ENCODE measurements at places on chromosomes 7 and 10.

DNA sequence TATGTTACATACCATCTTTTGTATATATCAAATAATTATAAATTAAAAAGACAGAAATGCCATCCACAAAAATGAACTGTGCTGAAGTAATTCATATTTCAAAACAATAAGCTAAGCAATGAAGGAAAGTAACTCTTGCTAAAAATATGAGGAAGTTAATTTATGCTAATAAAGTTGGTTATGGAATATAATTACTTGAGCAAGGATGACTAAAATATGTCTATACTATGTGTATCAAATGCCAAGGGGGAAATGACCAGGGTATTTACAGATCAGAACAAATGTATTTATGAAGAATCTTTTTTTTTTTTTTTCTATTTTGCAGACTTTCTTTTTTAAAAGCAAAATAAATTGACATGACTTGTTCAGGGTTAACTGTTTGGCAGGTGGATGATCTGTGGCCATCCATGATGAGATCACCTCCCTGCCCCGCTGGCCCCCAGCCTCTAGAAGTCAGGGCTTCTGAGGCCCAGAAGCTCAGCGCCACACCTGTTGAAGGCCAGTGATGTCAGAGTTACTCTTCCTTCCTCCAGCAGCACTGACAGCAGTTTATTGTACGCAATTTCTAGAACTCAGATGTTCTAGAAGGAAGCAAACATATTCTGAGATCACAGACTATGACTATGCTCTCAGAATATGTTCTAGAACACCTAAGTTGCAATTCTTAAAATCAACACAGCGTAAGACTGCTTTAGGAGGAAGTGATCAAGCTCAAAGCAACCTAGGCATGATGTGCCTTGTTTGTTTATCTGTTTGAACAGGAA is 196.1 kb upstream of the KLF14 start:
- DNase-seq, result no peak

DNA sequence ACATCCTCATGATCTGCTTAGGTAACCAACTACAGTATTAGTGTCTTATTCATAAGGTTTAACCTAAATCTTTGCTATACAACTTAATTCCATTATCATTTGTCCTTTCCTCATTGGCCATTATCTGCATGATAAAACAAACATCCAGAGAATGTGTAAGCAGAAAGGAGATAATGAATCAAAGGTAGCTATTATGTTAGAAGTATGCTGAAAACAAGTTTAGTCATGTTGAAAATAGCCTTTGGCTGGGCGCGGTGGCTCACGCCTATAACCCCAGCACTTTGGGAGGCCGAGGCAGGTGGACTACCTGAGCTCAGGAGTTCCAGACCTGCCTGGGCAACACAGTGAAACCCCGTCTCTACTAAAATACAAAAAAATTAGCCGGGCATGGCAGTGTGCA is 78.2 kb downstream of the NT5C2 start:
- no peak for DNase-seq

- no peak for DNase-seq
Observed at GRCh38 chr7:5234852-5235831, 45.1 kb downstream of the WIPI2 start.

DNA sequence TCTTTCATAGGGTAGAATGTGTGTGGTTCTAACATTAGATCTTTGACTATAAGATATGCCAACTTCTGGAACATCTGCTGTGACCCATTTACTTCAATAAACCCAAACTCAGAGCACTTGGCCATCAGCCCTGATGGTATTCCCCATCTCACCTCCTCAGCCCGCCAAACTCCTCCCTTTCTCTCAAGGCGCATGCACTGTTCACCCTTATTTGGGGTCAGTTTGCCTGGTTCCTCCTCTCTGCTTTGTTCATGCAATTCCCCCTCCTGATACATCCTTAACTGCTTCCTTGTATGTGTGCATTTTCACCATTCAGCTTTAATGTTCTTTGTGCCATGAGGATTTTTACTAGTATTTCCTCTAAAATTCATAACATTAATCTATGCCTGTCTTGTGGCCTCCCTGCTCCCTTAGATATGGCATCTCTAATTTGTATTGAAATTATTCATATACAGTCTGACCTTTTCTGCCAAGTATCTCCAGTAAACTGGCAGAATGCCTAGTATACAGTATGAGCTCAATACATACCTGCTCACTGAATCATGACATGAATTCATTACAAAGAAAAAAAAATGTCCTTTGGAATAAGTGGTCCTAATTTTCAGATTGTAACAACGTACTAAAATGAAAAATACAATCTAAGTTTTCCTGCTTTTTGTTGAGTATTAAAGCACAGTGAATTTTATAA is 336.8 kb upstream of the IGFBP3 start:
- peak; percentile 71 for DNase-seq

DNA sequence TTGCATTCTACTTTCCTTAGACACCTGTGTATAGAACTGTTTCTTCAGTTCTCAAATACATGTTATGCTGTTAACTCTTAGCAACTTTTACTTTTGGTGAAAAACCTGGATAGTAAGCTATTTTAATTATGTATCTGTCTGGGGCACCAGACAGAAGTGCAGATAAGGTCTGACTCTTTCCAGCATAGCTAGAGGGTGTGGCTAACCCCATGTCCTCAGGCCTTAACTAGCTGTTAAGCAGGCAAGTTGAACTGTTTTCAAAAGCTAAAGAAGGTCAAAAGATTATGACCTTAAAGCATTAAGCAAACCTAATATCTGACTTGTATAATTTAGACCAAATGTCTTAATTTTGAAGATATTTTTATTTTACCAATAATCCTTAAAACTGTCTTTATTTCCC is 45.1 kb upstream of the INHBA start:
- no peak for DNase-seq

GRCh38 chr7:147869456-147869855 is 721.1 kb upstream of the C7orf33 start:
- no peak for DNase-seq

DNA sequence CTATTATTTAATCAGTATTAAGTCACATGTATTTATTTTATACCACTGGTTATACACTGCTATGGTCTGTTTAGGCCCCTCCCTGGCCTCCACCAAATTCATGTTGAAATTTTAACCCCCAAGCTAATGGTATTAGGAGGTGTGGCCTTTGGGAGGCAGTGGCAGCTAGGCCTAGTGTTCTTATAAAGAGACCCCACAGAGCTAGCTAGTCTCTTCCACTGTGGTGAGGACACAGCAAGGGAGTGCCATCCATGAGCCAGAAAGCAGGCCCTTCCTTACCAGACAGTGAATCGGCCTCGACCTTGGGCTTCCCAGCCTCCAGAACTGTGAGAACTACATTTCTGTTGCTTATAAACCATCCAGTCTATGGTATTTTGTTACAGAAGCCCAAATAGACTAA is 28.7 kb downstream of the RBM48 start:
- DNase-seq, result no peak

GRCh38 chr10:97689559-97690020 is 2.5 kb upstream of the AVPI1 start:
- DNase-seq, result peak; percentile 93

DNA sequence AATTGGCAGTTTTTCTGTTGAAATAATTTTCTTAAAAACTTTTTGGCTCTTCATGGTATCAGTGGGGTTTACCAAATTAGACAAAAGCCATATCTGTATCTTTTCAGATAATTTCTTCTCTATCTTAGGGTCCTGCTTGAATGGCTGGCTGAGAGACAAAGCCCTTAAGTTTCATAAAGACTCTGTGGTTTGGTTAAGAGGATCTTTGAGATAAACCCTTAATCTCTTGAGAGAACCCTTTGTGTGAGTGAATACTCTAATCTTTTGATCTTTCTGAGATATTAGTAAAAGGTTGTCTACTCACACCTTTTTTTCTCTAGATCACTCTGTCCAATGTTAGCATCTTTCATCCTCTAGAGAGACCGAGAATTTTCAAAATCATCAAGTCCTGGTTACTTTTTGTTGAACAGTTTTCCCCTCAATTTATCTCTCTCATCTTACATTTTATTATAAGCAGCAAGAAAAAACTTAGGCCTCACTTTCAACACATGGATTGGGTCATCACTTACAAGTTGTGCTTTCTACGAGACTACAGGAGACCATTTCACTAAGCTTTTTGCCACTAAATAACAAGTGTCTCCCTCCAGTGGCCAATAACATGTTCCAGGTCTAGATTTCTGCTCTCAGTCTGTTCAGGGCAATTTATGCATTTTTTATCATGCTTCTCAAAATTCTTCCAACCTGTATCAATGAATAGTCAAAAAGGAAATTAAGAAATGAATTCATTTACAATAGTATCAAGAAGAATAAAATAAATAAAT is 28.4 kb downstream of the DNAJC9 start:
- DNase-seq, result no peak

DNA sequence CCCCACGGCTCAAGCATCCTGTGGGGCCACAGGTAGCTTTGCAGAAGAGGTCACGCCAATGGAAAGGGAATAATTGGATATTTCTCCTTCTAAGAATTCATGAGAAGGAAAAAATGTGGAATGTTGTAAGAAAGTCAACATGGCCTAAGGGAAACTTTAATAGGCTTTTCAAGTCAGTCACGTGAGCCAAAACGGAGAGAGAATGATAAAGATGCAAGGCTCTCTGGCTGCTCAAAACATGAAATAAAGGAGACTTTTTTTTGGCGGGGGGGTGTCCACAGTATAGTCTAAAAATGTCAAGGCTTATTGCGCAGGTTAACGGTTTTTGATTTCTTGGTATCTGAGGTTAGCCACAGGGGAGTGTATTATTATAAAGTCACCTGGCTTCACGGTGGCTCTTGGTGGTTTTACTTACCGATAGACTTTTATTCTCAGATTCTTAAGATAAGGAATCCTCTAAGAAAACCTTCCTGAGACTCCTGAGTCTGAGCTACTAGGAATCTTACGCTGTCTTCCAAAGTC is 148.1 kb downstream of the ARHGAP21 start:
- DNase-seq, result no peak

GRCh38 chr7:30563326-30563942 is 31.2 kb upstream of the GARS1 start:
- no peak for DNase-seq

GRCh38 chr7:8212638-8213037 is 49.3 kb downstream of the ICA1 start:
- DNase-seq, result no peak

GRCh38 chr10:17134737-17135260 is 5.2 kb upstream of the CUBN start:
- DNase-seq, result no peak

DNA sequence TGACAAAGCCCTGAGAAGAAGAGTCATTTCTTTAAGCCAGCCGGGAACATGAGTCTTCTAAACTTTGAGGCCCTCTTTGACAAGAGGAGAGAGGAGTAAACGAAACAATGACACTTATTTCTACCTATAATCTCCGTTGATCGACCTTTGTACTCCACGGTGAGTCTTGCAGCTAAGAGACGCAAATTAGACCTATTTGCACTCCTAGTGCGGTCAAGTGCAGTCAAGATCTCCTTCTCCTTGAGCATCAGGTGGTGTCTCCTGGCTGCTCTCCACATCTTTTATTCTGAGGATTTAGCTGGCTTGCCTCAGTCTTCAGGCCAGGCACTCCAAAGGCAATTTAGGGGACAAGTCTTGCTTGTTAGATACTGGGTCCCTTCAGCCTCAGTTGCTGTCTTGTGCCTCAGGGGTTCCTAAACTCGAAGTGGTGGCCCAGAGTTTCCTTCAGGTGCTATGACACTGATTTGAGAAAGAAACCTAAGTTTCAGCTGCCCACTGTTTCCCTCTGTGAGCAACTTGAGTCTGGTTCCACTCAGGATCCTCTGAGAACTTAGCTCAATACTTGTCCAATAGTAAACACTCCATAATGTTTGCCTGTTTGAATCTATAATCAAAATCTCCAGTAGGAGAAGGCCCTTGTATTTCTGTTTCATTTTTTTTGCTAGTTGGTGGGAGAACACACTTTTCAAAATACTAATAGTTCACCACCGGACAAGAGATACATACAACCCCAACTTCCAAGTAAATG is 312.9 kb downstream of the RNLS start:
- no peak for DNase-seq

- no peak for DNase-seq
Observed at GRCh38 chr10:78331391-78331922, 297.8 kb downstream of the RPS24 start.

GRCh38 chr10:131929122-131929845 is 28.5 kb downstream of the PPP2R2D start:
- no peak for DNase-seq
